Bone marrow (tissue), 2 donors: ENCODE measurements at places on chromosomes 2 and 18.

GRCh38 chr18:10015941-10016819 lies 102.4 kb downstream of the VAPA start:
- DNase-seq, result no peak

GRCh38 chr2:165113414-165113813 lies 90.4 kb downstream of the SCN3A start:
- DNase-seq, result no peak

DNA sequence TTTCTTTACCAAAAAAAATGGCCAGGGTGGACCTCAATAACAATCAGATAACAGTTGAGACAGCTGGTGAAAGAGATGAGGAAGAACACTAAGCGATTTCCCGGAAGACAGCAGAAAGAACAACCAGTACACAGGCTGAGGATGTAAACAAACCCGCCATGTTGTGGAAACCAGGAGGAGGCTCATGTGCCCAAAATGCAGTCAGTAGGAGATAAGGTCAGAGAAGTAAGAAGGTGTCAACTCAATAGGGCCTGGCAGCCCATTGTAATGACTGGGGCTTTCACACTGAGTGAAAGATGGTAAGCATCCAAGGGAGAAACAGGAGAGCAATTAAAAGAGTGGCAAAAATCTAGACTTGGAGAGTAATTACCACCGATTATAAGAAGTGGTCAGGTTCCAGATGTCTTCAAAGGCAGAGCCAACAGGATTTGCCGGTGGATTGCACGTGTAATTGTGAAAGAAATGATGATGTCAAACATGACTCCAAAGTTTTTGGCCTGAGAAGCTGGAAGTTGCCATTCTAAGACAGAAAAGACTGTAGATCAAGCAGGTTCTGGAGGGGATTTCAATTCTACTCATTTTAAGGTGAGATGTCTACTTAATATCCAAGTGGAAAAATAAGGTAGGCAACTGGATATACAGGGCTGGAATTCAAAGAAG lies 77.7 kb upstream of the CYP1B1 start:
- no peak for DNase-seq

DNA sequence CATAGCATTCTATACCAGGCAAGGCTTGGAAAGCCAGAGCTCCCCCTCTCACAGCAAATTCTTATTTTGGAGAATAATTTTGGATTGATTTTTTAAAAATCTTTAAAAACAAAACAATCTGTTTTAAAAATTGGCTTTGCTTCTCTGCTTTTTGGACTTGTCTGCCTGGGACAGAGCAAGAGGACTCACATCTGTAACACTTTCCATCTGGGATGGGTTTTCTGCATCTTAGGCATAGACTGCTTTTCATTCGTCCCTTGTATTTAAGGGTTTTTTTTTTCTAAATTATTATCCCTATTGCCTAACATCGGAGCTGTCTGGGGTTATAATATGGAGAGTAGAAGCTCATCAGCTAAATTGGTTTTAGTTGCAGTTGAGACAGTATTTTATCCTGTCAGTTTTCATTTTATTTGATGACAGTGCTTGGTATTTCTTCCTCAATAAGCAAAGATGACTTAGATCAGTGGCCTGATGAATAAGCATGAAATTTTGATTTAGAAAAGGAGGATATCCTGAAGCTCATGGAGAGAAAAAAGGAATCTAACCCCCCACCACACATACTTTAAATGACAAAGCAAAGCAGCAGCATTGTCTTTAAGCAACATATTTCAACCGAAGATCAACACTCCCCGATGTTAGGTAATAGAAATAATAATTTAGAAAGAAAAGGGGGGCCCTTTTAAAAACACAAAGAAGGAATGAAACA lies 2.3 kb upstream of the FZD7 start:
- DNase-seq, result no peak

GRCh38 chr18:25467226-25467987 lies 115.4 kb upstream of the ZNF521 start:
- no peak for DNase-seq

GRCh38 chr2:225009768-225010167 lies 32.5 kb downstream of the DOCK10 start:
- no peak for DNase-seq

- no peak for DNase-seq
Measured at GRCh38 chr2:161041356-161041755, 118.9 kb upstream of the TANK start.

GRCh38 chr2:33015421-33016142 lies 68.8 kb downstream of the LTBP1 start:
- DNase-seq, result no peak

- DNase-seq, result no peak
Measured at GRCh38 chr2:37984589-37984988, 59.5 kb downstream of the RMDN2 start.

GRCh38 chr2:60882971-60883753 lies 1.8 kb downstream of the REL start:
- peak; percentile 58 for DNase-seq
